ENCODE measurements at places on chromosomes 16 and 17. TPM values are rescaled to one million over a fixed set of nuclear protein-coding genes. Genes with fewer than 3 reads are reported as not detected.

TVP23A gene
- not detected for total RNA-seq

DDX19B gene
- 34.8 TPM for total RNA-seq

NATD1 gene
- 1.3 TPM for total RNA-seq

DNA sequence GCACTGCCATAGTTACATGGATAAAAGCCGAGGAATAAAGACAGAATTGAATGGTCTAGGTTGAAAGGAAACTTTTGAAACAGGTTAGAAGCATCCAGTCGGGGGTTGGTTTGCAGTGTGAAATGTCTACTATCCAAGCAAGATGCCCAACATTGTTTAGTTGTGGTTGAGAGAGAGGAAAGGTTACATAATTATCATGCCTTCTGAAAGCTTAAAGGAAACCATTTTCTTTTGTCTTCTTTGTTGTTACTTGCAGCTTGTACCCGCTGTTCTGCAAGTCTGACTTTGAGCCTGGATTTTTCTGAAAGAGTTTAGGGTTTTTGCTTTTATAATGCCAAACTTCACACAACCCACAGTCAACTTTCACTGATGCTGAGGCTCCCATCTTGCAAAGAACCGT, 167.9 kb downstream of the AXIN2 start:
- DNase-seq, result no peak
- H3K27me3 ChIP-seq, result no peaks in the 10 kb centered on the region
- H3K27ac ChIP-seq, result no peak overlapping the region
- H3K4me1 ChIP-seq, result peaks cover 17% of the 10 kb centered on the region

DNA sequence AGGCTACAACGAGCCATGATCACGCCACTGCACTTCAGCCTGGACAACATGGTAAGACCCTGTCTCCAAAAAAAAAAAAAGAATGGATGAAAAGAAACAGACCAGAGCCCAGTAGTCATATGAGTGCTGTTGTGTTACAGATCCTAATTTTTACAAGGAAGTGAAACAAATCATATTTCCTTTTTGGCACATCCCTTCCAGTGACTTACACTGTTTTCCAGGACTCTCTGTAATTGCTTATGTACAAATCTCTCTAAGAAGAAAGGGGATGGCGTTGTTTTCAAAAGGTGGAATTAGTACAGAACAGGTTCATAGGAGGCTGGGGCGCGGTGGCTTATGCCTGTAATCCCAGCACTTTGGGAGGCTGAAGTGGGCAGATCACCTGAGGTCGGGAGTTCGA, 19.8 kb upstream of the ZNF594 start:
- H3K4me1 ChIP-seq, result peaks cover 15% of the 10 kb centered on the region
- no peaks in the 10 kb centered on the region for H3K27me3 ChIP-seq
- no peak overlapping the region for H3K4me3 ChIP-seq
- DNase-seq, result no peak
- peaks cover 3% of the 10 kb centered on the region for H3K36me3 ChIP-seq

- H3K27ac ChIP-seq, result no peak overlapping the region
- no peaks in the 10 kb centered on the region for H3K27me3 ChIP-seq
- H3K36me3 ChIP-seq, result peaks cover 33% of the 10 kb centered on the region
- DNase-seq, result no peak
- no peak overlapping the region for H3K4me3 ChIP-seq
- H3K4me1 ChIP-seq, result peaks cover 22% of the 10 kb centered on the region
These were observed 6.8 kb downstream of the MGRN1 start for GRCh38 chr16:4631444-4631843.

GRCh38 chr17:29126268-29126930, 53.8 kb downstream of the MYO18A start:
- no peak for DNase-seq
- H3K27me3 ChIP-seq, result no peaks in the 10 kb centered on the region
- no peaks in the 10 kb centered on the region for H3K36me3 ChIP-seq
- peaks cover 10% of the 10 kb centered on the region for H3K4me1 ChIP-seq
- H3K27ac ChIP-seq, result no peak overlapping the region

DNA sequence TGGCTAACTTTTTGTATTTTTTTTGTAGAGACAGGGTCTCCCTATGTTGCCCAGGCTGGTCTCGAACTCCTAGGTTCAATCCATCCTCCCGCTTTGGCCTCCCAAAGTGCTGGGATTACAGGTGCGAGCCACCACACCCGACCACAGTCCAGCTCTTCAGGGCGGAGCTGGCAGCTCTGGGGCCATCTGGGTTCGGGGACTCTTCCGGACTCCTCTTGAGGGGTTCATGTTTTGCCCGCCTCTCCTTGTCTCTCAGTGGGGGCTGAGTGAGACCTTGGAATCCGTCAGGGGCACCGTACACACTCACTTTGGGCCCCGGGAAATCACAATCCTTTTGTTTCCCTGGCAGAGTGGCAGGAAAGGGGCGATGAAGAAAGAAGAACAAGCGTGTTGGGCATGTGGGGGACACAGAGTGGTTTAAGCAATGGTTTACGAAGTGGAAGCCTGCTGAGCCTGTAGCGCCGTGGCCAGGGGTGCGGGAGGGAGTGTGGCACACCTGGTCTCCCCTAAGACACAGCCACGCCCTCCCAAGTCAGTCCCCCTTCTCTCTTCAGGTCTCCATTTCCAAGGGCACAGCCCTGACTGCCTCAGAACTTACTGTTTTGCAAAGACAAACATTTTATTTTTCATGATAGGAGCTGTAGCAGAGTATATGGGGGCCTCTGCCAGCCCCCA, 26.1 kb downstream of the TNS4 start:
- H3K4me3 ChIP-seq, result no peak overlapping the region
- DNase-seq, result no peak
- peaks cover 10% of the 10 kb centered on the region for H3K36me3 ChIP-seq
- peaks cover 25% of the 10 kb centered on the region for H3K4me1 ChIP-seq
- no peak overlapping the region for H3K27ac ChIP-seq
- H3K27me3 ChIP-seq, result no peaks in the 10 kb centered on the region
